ENCODE measurements at places on chromosomes 7 and 10. TPM values are rescaled to one million over a fixed set of nuclear protein-coding genes. Genes with fewer than 3 reads are reported as not detected.

Gene ZNF107
- 10.8 TPM for total RNA-seq

Gene SLC39A12
- total RNA-seq: not detected

Gene IL6
- total RNA-seq: 10.8 TPM

Gene PPP1R3C
- total RNA-seq: 4.6 TPM

Gene LEP
- not detected for total RNA-seq

Gene LIPJ
- 0.14 TPM for total RNA-seq

Gene NEUROD6
- total RNA-seq: not detected

Gene FGL2
- total RNA-seq: 23.1 TPM

Gene TACC2
- total RNA-seq: 65.9 TPM

Gene TRIM50
- not detected for total RNA-seq

Gene TRIM24
- total RNA-seq: 21.3 TPM

Gene ZNF3
- total RNA-seq: 40.4 TPM

Gene NFKB2
- total RNA-seq: 4.4 TPM

Gene SLC26A4
- 0.16 TPM for total RNA-seq

Data from transverse colon (tissue), 4 donors.